ENCODE measurements at places on chromosomes 11 and 22. TPM values are rescaled to one million over a fixed set of nuclear protein-coding genes. Genes with fewer than 3 reads are reported as not detected.

The TRIM51 gene
- not detected for total RNA-seq

The HMBS gene
- 16.9 TPM for total RNA-seq

The TEX54 gene
- total RNA-seq, result not detected

The RAB1B gene
- 60.3 TPM for total RNA-seq

The TNKS1BP1 gene
- total RNA-seq, result 63.8 TPM

The ANKRD49 gene
- total RNA-seq, result 16.6 TPM

The CASP4 gene
- total RNA-seq, result 188 TPM

The CALCA gene
- not detected for total RNA-seq

The MIAT gene
- total RNA-seq, result 1.2 TPM

The IL18BP gene
- total RNA-seq, result 4.5 TPM

The XNDC1N gene
- total RNA-seq, result 8.9 TPM

The CLDN5 gene
- 0.89 TPM for total RNA-seq

The OR5B21 gene
- total RNA-seq, result not detected

The SCN3B gene
- 0.30 TPM for total RNA-seq

The MRGPRE gene
- not detected for total RNA-seq

The TM7SF2 gene
- 17.0 TPM for total RNA-seq

The TRIM6 gene
- total RNA-seq, result 8.7 TPM

The SLC22A25 gene
- total RNA-seq, result not detected

The SMTNL1 gene
- not detected for total RNA-seq

The PARVG gene
- not detected for total RNA-seq

All from smooth muscle cell of the umbilical artery (primary cell).